ENCODE measurements at places on chromosomes 16 and 17. TPM values are rescaled to one million over a fixed set of nuclear protein-coding genes. Genes with fewer than 3 reads are reported as not detected.

DNA sequence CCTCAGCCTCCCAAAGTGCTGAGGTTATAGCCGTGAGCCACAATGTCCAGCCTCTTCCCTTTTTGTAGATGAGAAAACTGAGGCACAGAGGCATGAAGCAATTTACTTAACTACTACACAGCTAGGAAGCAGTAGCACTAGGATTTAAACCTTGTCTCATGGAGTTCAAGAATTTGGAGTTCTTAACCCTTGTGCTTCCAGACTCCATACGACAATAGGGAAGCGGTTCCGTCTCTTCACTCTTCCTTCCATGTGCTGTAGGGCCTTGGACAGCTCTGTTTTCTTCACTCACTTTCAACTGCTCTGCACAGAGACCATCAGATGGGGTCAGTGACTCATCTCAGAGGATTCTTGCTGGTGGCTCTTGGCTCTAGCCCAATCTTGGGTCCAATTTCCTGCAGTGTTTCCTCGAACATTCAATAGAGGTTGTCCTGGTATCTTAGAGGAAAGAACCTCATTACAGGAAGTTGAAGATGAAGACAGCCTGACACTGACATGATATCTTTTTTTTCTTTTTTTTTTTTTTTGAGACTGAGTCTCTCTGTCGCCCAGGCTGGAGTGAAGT is 19.3 kb downstream of the ITGAL start:
- DNase-seq, result no peak

- no peak for DNase-seq
These were observed 15.2 kb downstream of the IL34 start for GRCh38 chr16:70661534-70661917.

GRCh38 chr16:1475552-1476114 is 805 bp upstream of the CLCN7 start:
- no peak for DNase-seq

DNA sequence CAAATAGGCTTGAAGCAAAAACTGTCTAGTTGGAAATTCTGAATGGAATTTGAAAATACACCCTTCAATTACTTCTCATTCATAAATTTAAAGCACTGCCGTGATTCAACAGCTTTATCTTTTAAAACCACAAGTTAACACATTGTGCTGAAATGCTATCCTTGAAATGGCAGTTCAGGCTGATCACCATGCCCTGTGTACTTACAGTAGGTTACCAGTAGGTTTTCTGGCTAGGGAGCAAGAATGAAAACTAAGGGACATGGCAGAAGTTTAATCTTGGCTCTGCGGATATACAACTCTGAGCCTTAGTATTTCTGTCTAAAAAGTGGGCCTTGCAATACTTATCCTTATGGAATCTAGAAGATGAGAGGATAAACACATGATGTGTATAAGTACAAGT is 28.0 kb downstream of the NXPH3 start:
- DNase-seq, result no peak

TBC1D28 gene
- total RNA-seq, result not detected

KRT15 gene
- 2.5 TPM for total RNA-seq

DNA sequence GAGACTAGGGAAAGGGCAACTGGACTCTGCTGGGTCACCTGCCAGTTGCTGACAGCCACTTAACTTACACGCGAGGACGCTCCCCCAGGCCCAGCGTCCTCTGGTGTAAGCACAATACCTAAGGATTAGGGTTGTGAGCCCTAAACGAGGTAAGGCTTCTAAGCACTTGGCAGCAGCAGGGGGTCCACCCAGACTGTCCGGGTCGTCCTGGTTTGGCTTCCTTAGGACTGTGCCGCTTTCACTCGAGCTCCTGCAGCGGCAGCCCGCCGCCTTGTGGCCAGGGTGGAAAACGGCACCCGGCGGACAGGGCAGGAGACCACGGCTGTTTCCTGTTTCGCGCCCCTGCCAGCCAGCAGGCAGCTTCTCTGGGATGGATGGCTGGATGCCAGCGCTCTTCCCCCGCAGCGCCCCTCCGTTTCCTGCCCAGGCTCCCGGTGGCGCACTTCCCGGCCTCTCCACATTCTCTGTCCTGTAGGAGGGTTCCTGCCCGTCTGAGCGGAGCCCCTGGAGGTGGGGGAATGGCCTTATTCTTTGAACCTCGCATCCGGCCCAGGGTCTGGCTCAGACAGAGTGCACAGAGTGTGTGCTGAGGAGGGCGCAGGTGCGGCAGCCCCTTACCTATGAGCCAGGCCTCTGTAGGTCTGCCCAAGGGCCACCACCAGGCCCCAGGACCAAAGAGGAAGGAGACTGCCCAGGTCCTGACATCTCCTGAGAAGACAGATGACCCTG is 47.0 kb upstream of the AMZ2 start:
- peak; percentile 70 for DNase-seq

B3GNT9 gene
- total RNA-seq, result 16.2 TPM

GRCh38 chr16:87564524-87564778 is 37.9 kb upstream of the JPH3 start:
- no peak for DNase-seq

P2RX5 gene
- total RNA-seq, result 0.84 TPM

GRAPL gene
- total RNA-seq, result 1.1 TPM

GRCh38 chr17:69078864-69079263 is 18.1 kb upstream of the ABCA9 start:
- DNase-seq, result no peak

- DNase-seq, result no peak
These were observed 166.8 kb upstream of the TBX2 start for GRCh38 chr17:61232871-61233270.

MYH10 gene
- 56.6 TPM for total RNA-seq

CYGB gene
- total RNA-seq, result 18.9 TPM

- DNase-seq, result no peak
These were observed 19.3 kb downstream of the CDH1 start for GRCh38 chr16:68756239-68756915.

DNA sequence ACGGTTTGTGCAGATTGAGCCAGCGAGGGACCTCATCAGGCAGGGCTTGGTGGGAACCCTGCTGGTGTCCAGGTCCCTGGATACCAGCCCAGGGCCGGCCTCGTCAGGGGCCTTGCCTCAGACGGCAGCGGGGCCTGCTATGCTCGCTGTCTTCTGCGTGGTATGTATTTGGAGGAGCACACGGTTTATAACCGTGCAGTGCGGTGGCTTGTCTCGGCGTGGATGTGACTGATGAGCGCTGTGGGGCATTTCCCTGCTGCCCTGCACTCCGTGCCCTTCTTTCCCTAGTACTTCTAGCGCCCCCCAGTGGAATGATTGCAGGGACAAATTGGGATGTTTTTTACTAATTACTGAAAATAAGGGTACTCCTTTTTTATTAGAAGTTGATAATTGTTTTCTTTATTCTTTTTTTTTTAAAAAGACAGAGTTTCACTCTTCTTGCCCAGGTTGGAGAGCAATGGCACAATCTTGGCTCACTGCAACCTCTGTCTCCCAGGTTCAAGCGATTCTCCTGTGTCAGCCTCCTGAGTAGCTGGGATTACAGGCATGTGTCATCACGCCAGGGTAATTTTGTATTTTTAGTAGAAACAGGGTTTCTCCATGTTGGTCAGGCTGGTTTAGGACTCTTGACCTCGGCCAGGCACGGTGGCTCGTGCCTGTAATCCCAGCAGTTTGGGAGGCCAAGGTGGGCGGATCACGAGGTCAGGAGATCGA is 15.3 kb downstream of the TBCD start:
- DNase-seq, result peak; percentile 49

HOXB2 gene
- 9.7 TPM for total RNA-seq

DNA sequence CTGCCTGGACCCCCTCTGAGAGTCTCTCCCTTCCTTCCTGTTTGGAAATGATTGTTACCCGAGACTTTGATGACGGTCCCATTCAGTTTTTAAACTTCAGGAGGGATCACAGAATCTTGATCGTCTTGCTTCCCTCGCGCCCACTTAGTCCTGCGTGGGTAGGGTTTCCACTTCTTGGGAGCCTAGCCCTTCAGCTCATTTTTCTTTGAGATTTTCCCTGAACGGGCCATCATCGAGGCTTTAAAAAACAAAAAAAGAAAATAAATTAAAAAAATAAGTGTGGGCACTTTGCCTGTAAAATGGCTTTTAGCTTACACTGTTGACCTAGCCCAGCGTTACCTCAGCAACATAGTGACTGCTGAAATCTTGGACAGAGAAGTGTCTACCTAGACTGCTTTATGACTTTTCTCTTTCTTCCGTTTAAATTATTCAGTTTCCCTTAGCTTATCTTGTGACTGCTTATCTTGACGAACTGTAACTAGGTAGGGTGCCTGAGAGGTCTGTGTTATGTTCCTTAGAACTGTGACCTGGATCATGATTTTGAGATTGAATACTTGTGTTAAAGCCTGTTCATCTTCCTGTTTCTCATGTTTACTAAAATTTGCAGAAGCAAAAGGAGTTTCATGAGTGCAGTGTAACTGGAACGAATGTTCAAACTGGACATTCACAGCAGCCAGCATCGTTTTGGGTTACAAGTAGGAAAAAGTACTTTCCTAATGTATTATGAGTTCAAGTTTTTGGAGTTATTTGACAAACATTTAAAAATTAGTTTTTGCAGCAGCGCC is 874 bp downstream of the WWP2 start:
- no peak for DNase-seq

GRCh38 chr16:84597528-84597896 is 20.4 kb downstream of the COTL1 start:
- DNase-seq, result no peak

Measured in omental fat pad (tissue), 4 donors.